Amygdala (tissue), 56 donors: ENCODE measurements at places on chromosomes 2 and 18.

DNA sequence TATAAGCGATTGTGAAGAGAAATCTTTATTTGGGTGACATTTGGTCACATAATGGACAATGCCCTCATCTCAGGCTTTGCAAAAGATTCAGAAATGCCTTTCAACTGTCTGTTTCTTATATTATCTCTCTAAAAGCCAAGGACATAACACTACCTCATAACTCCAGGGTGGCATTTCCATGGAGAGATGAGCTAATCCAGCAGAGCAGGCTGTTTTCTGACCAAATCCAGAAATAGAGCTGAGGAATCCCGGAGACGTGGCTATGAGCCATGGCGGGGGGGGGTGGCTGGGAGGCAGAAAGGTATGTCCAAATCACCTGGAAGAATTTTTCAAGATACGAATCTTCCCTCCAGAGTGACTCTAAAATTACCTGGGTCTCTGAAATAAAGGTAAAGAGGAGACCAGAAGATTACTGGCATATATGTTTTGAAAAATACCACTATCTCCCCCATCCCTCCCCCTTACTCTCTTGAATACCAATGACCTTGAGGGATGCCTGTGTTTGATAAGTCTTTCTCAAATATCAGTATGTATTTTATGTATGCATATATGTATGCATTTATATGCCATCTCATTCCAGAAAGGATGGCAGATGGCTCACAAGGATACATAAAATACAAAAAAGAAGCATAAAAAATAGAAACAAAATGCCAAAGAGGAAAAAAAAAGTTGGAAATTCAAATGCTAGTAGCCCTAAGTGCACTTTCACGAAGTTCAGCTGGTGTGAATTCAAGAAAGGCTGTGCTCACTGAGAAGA lies 296.0 kb upstream of the MGAT5 start:
- no peak for DNase-seq

GRCh38 chr2:215918901-215919599 lies 94.3 kb downstream of the MREG start:
- DNase-seq = no peak

GRCh38 chr2:229650059-229650458 lies 64.3 kb downstream of the DNER start:
- no peak for DNase-seq

- no peak for DNase-seq
These were observed 208.6 kb downstream of the RBM43 start for GRCh38 chr2:151052850-151053660.

GRCh38 chr2:167293943-167294775 lies 405.9 kb downstream of the XIRP2 start:
- DNase-seq = peak; percentile 43

- no peak for DNase-seq
These were observed 391.5 kb upstream of the VWC2L start for GRCh38 chr2:214019229-214019972.

- DNase-seq = no peak
These were observed 62.5 kb downstream of the C1D start for GRCh38 chr2:68000170-68000825.

DNA sequence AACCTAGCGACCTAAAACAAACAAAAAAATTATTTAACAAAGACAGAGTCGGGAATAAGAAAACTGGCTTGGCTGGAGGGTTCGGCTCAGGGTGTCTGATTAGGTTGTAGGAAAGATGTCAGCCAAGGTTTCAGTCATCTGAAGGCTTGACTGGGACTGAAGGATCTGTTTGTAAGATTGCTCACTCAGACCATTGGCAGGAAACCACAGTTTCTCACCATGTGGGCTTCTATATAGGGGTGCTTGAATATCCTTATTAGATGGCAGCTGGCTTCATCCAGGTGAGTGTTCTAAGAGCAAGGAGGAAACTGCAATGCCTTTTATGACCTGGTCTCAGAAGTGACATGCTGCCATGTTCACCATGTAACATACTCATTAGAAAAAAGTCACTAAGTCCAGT lies 999 bp upstream of the IL36B start:
- no peak for DNase-seq

DNA sequence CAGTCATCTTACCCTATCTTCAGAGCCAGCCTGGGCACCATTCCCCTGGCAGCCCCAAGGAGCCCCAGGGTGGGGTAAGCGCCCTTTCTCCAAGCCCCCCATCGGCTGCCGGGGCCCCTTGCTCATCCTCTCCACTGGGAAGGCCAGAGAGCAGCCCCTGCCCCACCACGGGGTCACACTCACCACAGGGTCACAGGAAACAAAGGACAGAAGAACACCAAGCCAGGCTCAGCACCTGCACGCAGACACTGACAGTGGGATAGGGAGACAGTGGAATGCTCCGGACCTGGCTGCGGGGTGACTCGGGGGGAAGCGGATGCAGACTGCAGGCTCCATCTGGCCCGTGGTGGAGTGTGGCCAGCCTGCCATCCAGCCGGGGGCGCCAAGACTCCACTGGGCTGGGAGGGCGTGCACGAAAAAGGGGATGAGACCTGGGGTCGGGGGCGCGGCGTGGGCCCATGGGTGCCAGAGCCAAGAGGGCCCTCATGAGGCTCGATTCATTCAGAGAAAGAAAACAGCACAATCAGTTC lies 21.1 kb downstream of the HDAC4 start:
- DNase-seq = no peak

GRCh38 chr2:121104721-121105141 lies 180.3 kb downstream of the TFCP2L1 start:
- no peak for DNase-seq

GRCh38 chr2:28665041-28665704 lies 86.5 kb upstream of the PPP1CB start:
- no peak for DNase-seq

DNA sequence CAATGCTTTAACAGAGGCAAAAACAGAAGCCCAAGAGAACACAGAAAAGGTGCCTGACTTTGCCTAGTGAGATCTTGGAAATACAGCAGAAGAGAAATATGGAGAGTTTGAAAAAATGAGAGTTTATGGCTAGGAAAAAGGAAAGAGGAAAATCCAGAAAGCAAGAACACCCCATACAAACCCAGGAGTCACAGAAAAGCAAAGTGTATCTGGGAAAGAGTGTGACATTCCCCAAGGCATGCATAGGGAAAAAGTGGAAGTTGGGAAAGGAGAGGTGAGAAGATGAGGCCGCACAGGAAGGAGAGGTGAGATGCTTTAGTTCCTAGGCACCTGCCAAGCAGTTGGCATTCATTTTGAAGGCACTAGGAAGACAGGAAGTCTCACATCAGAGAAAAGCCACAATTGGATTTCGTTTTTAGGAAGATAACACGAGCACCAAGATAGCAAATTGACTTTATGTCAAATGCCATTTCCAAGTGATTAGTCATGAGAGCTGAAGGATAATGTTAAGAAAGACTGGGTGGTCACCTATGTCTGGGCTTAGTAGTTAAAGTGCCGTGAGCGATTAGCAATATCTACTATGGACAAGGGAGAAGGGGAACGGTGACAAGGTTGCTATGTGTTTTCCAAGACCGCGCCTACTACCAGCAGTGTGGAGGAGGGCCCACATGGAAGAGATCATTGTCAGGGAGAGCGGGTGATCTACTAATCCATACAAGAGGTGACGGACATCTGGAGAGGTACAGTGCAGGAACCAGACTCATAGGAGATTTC lies 224.1 kb upstream of the PARD3B start:
- DNase-seq = no peak

- no peak for DNase-seq
These were observed 640.5 kb downstream of the PLCL1 start for GRCh38 chr2:198444800-198445287.

DNA sequence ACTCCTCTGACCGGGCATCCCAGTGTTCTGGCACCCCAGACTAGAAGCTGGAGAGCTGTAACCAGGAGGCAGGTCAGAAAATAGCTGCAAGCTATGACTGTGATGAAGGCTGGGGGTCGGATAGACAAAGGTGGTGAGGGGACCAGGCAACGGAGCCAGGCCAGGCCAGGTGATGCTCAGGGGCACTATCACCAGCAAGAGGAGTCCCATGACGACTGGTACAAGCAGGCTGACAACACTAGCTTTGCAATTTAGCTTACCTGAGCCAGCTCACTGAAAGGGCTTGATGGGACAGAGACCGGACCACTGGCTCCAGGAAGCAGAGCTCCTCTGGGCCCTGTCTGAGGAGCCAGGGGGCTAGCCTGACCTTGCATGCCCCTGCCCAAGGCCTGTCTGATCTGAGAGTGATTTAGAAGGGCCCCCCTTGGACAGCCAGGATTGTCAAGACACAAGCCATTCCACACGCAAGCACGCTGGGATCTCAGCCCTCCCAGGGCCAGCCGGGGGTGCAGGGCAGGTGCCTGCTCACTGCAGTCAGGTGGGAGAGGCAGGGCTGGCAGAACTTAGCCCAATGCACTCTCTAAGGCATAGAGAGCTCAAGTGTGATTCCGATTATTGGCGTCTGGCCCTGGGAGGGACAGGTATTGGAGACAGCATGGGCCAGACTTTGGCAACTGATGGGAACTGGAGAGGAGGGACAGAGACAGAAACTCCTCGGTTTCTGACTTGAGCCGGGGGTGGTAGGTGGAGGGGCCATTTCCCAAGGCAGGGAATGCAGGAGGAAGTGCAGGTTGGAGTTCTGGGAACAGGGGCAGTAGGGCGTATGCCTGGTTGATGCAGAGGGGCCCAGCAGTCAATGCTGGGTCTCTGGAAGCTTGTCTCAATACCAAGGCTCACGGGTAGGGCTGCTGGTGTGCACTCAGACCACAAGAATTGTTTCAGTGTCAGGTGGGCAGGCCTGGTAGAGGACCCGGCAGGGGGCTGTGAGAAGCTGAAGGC lies 47.7 kb downstream of the MYO7B start:
- no peak for DNase-seq
